ENCODE measurements at places on chromosomes 12 and 14.

- no peak for DNase-seq
Observed at GRCh38 chr12:18755341-18755740, 17.4 kb downstream of the CAPZA3 start.

- no peak for DNase-seq
Observed at GRCh38 chr12:26732005-26732908, 100.7 kb downstream of the ITPR2 start.

GRCh38 chr14:36939265-36939664 lies 233.1 kb downstream of the SLC25A21 start:
- DNase-seq, result no peak

DNA sequence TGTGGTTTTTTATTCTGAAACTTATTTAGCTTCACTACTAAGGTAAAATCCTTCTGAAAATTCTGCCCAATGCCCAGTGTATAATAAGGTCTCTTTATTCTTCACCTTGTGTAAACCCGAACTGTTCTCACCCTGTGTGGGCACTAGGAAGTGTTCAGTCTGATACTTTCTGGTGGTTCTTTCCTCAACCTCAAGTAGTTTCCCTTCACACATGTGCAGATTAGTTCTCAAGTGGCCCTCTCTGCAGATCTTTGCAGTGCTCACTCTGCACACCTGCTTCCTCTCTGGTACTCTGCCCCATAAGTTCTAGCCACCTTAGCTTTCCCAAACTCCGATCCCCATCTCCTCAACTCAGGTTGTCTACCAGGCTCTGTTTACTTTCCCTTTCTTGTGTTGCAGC lies 61.6 kb downstream of the RAD51B start:
- DNase-seq, result no peak

DNA sequence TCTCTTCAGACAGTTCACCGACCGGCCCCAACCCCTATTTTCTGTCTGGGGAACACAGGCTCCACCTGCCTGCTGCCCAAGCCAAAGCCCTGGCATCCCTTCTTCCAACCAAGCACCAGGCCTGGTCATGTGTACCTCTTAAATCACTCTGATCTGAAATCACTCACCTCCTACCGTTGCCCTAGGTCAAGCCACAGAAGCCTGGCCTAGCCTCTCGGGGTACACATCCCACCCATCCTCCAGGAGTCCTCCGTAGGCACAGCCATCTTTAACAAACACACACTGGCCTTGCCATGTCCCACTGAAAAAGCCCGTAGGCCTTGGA lies 81.8 kb downstream of the IRF2BPL start:
- DNase-seq, result no peak

DNA sequence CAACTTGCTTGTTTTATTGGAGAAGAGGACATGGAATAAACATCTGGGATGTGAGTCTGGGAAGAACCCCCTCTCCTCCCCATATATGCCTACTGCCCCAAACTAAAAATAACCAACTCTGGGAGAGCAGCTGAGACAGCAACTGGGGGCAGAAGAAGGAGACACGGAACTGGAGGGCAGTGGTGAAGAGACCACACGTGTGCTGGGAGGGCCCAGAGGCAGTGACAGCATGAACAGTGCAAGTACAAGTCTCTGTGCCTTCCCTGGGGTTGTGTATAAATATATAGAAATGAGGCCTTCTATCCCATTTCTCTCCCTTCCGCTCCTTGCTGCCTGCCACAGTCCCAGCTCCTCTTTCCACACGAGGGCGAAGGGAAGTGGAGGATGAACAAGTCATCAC lies 4.0 kb upstream of the KRT73 start:
- DNase-seq, result no peak

DNA sequence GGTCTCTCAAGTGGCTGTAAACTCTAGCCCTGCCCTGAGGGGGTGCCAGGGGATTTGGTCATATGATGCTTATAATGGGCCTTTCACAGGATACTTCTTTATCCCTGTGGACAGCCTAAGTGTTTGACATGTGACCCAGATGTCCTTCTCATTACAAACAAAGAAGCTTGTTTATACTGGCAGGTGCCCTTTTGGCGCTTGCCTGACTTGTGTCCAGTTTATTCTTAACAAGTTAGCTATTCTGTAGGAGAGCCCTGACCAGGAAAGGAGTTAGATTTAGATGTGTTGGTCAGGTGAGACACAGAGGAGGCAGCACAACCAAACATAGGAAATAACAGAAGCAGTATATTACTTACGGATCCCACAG lies 51.9 kb downstream of the CCDC91 start:
- DNase-seq, result no peak

GRCh38 chr12:112482733-112483132 lies 64.0 kb downstream of the PTPN11 start:
- DNase-seq, result no peak

DNA sequence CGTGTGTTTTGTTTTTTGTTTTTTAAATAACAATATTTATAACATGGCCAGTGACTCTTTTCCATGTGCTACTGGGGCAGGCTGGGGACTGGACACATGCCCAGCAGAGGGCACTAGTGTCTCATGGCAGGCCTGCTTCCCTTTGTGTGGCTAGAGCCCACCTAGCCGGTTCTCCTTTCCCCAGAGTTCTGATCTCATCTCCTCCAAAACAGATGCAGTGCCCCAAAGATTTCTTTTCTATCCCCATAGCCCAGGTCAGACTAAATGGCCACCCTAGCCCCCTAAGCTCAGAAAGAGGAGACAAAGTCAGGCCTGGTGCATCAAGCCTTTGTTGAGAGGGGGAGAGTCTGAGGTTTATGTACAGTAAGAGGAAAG lies 21.2 kb downstream of the PRPF40B start:
- DNase-seq, result peak; percentile 80

DNA sequence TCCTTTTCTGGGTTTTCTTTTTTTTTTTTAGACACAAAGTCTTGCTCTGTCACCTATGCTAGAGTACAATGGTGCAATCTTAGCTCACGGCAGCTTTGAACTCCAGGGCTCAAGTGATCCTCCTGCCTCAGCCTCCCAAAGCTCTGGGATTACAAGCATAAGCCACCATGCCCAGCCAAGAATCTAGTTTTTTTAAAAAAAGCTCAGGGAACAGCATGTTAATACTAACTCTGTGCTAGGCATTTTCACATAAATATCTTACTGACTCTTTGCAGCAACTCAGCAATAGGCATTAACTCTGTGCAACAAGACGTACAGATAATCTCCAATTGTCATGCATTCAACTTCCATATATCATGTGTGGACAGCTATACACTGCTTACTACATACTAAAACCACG lies 97.4 kb downstream of the LLPH start:
- DNase-seq, result no peak

GRCh38 chr12:54658306-54659264 lies 10.4 kb upstream of the DCD start:
- peak; percentile 20 for DNase-seq

- no peak for DNase-seq
Observed at GRCh38 chr12:29738365-29738764, 45.4 kb downstream of the TMTC1 start.

DNA sequence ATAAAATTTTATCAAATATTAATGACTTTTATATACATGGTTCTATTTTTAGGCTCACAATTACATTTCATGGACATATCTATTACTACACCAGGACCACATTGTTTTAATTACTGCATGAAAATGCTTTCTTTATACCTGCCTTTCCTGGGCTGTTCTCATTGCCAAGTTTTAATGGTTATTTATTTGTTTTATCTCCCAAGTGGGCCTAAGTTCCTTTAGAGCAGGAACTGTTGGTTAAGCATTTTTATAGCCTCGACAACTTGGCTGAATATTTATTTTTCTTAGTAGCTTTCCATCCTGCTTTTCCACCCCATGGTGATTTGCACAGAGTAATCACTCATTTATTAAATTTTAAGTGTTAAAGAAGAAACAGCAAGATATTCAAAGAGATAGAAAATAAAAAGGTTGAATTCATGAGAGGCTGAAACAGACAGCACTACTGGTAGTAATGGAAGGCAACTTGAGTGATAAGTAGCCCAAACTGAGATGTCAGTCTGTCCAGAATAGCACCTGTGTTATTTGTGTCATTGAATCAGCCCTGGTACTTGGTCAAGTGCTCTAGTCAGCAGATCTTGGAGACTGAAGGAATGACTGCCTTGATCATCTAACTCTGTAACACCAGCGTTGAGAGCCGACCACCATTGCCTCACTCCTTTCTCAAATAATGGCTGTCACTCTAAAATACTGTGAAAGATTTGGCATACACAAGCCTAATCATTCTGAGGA lies 119.1 kb upstream of the EGLN3 start:
- DNase-seq, result no peak

GRCh38 chr12:76962099-76962498 lies 83.3 kb upstream of the CSRP2 start:
- no peak for DNase-seq

GRCh38 chr12:42780671-42781070 lies 191.1 kb upstream of the PRICKLE1 start:
- no peak for DNase-seq

DNA sequence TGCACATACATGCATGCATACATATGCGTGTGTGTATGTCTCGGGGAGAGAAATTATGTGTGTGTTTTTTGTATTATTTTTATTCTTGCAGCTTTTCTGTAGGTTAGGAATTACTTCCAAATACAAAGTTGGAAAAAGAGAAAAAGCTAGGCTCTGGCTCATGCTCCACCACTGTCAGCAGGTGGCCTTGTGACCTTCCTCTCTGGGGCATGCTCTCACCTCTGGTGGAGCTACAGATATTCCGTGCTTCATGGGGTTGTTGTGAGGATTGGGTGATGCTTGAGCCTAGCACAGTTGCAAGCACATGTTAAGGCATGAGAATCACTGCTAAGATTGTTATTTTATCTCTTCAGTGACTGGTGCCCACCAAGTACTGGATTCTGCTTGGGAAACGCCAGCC lies 6.7 kb upstream of the SERPINA6 start:
- no peak for DNase-seq

DNA sequence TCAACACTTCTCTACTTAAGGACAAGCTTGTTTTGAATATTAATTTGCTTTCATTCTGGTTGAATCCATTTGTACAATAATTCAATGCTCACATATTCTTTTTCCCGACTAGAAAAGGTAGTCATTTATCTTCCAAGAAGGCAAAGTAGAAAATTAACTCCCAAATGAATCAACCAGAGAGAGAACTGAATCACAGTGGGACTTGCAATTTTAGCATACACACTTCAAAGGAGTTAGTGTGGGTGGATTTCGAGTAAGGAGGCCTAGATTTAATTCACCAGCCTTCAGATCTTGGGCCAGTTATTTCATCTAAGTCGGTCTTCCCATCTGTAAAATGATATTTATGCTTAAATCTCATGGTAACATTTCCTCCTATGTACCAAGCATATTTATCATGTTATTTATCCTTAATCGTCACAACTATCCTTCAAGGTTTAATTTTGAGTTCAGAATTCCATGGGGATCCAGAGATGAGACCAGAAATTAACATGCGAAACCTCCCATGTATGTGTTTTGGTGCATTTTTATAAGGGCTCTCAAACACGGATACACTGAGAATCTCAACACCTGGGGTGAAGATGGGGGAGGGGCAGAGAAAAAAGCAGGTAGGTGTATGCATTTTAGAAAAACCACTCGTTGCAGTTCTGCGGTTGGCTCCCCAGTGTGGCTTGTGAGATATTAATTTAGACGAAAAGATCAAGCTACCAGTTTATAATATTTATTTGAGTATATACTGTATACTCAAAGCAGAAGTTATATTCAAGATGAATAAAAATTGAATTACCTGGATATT lies 38.9 kb upstream of the IL22 start:
- DNase-seq, result no peak

- DNase-seq, result no peak
Observed at GRCh38 chr12:65280306-65280705, 1.8 kb downstream of the MSRB3 start.

- no peak for DNase-seq
Observed at GRCh38 chr12:130200445-130200844, 38.2 kb downstream of the FZD10 start.

DNA sequence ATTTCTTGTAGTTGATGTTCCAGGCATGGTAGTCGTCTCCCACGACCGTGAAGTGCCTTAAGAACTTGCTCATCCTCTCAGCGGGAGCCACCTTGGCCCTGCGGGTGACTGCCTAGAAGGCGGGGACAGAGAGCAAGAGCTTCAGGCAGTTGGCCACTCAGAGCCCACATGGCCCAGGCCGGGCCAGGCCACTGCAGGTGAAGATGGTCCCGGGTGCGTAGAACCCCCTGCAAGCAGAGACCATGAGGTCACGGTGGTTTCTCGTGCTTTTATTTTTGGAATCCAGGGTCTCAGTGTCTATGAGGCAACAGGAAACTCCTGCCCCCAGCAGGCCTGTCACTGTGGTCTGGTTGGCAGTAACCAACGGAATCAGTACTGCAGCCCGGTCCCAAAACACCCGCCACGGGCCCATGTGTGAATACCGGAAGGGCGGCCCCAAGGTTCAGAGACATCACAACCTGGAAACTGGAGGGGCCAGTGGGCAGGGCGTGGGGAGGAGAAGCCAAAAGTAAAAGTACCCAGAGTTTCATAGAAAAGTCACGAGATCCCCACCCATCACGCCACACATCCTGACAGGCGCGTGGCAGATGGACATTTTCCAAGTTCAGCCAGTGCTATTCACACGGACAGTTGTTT lies 27.5 kb downstream of the HVCN1 start:
- no peak for DNase-seq

DNA sequence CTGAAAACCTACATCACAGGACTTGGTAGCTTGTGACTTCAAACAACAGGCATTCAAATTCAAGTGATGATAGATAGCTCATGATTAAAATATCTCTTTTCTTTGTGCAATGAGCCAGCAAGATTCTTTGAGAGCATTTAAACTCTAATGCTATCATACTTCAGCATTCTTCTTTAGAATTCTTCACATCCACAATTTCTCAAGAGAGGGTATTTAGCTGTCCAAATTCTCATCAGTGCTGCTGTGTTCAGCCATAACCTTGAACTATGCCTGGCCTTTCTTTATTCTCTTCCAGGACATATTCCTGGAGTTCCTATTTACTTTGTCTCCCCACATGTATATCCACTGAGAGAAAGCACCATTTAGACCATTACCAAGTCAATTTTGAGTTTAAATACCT lies 321.1 kb downstream of the EGLN3 start:
- no peak for DNase-seq

- no peak for DNase-seq
Observed at GRCh38 chr12:48613321-48613720, 43.5 kb upstream of the LALBA start.

DNA sequence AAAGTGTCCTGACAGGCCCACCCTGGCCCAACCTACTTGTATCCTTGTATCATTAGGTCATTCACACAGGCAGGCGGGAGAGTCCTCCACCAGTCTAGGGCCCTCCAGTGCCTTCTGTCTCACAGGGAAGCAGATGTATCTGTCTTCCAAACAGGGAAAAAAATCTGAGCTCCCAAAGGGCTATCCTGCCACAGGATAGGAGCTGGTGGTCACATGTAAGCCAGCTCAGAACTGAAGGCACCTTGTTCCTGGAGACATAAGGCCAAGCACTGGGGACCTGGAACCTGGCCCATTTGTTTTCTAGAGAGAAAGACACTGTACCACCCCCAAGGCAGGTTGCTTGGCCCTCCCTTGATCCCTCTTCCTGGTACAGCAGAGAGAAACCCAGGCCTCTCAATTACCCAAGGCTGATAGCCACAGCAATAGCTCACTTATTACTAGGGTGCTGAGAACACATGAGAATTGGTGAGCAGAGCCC lies 19.4 kb upstream of the PLEKHH1 start:
- no peak for DNase-seq

DNA sequence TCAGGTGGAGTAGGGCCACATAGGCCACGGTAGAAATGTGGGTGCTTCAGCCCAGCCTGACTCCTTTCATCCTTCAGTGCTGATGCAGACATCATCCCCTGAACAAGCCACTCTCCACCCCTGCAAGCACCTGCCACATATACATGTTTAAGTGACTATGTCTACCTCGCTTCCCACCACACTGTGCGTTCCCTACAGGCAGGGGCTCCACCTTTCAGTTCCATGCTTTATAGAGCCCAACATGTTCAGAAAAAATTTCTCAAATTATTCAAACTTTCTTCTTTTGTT lies 11.6 kb downstream of the SLC7A7 start:
- DNase-seq, result no peak

Measured in activated CD4-positive, alpha-beta T cell treated with anti-CD3 and anti-CD28 coated beads for 4 hours (primary cell).